ENCODE measurements at places on chromosomes 2 and 18.
A peak's percentile ranks its signal among the peaks of the same experiment; 100 is the strongest.

DNA sequence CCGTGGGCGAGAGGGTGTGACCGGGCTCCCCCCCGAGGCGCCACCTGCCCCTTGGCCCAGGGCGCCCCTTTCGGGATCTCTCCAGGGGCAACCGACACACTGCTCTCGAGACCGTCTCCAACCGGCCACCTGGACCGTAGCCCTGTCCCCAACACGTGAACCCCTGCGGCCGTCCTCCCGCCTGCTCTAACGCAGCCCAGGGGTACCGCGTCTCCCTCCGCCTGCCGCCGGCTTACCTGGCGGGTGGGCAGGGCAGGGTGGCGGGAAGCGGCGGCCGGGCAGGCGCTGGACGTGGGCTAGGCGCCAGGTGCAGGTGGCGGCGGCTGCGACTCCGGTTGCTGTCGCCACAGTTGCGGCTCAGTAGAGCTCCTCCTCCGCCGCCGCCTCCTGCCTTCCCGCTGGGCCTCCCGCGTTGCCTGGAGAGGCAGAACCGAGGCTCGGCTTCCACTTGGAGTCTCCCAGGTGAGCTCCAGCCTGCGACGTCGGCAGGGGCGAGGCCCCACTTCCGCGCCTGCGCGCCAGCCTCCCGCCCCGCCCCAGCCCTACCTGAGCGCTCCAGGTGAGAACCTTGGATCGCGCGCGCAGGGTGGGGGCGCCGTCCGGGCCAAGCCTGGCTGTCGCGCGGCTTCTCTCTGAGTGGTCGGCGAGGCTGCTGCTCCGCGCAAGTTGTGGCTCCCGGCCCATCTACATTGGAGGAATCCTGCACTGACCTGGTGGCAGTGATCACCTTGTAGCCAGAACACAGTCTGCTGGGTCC lies at the start of gene GALNT3:
TSS of gene GALNT3 (minus strand) at position 469 of the 757 bp plus-strand sequence. CDS start 23,547 bp downstream, outside the sequence.
- DNase-seq, result peak; percentile 38

GRCh38 chr18:70419526-70419925 lies 130.7 kb downstream of the SOCS6 start:
- DNase-seq, result no peak

DNA sequence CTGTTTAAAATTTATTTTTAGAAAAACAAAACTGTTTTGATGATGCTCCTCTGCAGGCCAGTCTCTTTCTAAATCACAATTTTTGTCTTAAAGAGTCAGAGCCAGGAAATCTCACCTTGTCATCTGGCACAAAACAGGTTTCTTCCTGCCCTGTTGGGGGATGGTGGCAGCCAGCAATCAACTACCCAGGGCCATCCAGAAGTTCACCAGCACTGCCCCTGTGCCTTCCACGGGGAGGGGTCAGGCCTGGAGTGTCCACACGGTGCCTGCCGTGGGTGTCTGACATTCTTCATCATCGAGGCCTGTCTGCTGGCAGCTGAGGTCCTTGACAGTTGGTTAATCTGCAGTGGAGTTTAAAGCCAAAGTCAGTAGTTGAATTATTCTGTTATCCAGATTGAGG lies 40.0 kb upstream of the BMP10 start:
- no peak for DNase-seq

- no peak for DNase-seq
These were observed 286.4 kb upstream of the PARD3B start for GRCh38 chr2:204258890-204259289.

All from stimulated activated naive CD8-positive, alpha-beta T cell treated with anti-CD3 and anti-CD28 coated beads, Interleukin-15, Interleukin-2, amounts not matched to agents 100 U/mL and 50 U/mL, for 24 hours (primary cell).